ENCODE measurements at places on chromosomes 13 and 19. TPM values are rescaled to one million over a fixed set of nuclear protein-coding genes. Genes with fewer than 3 reads are reported as not detected.

The PGLYRP1 gene
- polyA plus RNA-seq = not detected

The FUT1 gene
- 0.03 TPM for polyA plus RNA-seq

The PPFIA3 gene
- 5.7 TPM for polyA plus RNA-seq

The CEACAM1 gene
- polyA plus RNA-seq = 0.53 TPM

The NPHS1 gene
- polyA plus RNA-seq = not detected

The CCDC8 gene
- polyA plus RNA-seq = 0.03 TPM

The SHISA7 gene
- 0.02 TPM for polyA plus RNA-seq

The PRODH2 gene
- polyA plus RNA-seq = not detected

The ZSCAN18 gene
- polyA plus RNA-seq = 26.7 TPM

The ZNF865 gene
- polyA plus RNA-seq = 5.0 TPM

The ERICH6B gene
- polyA plus RNA-seq = not detected

The KCTD4 gene
- polyA plus RNA-seq = 1.3 TPM

The PRX gene
- polyA plus RNA-seq = 2.2 TPM

The GPR180 gene
- polyA plus RNA-seq = 1.8 TPM

The ERICH4 gene
- polyA plus RNA-seq = not detected

The S1PR4 gene
- not detected for polyA plus RNA-seq

The ADGRE1 gene
- 11.2 TPM for polyA plus RNA-seq

The DHX34 gene
- 14.8 TPM for polyA plus RNA-seq

The NRTN gene
- polyA plus RNA-seq = 0.99 TPM

The NUDT19 gene
- 6.2 TPM for polyA plus RNA-seq

The UFM1 gene
- polyA plus RNA-seq = 17.0 TPM

The ZNF90 gene
- polyA plus RNA-seq = 1.5 TPM

The GGACT gene
- polyA plus RNA-seq = 7.1 TPM

The RFC3 gene
- polyA plus RNA-seq = 15.0 TPM

The TMEM255B gene
- polyA plus RNA-seq = 14.8 TPM

The PBX4 gene
- polyA plus RNA-seq = 6.4 TPM

The ZNF813 gene
- polyA plus RNA-seq = 0.78 TPM
